HFFc6 (cell line): ENCODE measurements at places on chromosomes 3 and 15. TPM values are rescaled to one million over a fixed set of nuclear protein-coding genes. Genes with fewer than 3 reads are reported as not detected.
A peak's percentile ranks its signal among the peaks of the same experiment; 100 is the strongest.

GRCh38 chr15:50055750-50056157 is 63.3 kb downstream of the ATP8B4 start:
- no peak for DNase-seq

DNA sequence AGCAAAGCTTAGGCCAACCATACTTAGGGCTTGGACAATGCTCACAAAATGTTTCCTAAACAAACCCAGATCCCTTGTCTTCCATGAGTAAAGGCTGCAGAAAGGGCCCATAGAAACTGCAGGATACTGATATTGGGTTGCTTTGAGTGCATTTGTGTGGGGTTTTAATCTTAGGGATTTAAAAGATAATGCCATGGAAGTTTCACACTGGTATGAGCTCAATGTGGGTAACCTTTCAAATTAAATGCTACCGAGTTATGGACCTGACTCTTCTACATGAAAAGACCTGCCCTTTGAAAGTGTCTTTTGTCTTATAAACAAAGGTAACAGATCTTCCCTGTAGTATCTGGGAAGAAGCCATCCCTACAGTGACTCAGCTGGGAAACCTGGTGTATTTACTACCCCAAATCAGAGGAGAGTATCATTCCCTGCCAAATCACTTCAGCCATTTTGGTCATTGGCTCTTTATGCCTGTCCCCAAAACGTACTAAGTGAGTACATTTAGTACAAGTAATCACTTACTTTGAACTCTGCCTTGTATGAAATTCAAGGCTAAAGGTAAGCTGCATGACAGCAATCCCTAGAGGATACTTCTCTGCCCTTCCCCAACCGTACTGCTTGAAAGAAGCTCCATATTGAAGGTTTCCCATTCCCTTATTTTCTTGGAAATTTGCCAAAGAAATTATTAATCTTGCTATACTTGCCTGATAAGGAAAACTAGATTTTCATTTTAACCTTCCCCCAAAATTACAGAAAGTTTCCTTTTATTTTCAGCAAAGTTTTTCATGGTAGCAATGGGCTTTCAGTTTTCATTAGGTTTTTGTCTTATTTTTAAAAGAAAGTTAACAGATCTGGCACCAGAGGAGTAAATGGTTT is 7.2 kb downstream of the TM4SF1 start:
- no peak for DNase-seq

DNA sequence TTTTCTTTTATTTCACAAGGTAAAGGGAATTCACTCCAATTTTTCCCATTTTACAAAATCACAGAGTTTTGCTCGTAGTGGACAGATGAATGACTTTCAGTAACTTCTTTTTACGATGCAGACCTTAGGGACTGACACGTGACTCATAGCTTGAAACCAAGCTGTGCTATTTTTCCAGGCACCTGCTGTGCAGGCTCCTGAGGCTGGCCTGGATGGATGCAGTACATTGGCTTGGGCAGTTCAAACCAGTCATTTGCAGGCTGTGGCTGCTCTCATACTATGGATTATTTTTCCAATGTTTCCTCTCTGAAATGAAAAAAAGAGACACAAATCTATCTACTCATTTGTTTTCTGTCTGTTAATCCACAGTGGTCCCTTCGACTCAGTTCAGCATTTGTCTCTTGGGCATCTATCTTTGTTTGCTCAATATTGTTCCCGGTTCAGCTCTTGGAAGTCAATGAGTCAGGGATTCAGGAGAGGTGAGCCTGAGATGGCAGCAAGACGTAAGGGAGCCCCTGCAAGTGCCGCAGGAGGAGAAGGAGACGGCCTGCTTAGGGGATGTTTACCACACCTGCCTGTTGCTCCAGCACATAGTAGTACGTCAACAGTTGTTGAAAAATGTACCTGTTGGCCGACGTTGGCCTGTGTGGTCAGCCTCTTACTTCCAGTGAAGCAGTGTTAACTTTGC is 92.8 kb downstream of the SV2B start:
- DNase-seq: no peak

The IQCF5 gene
- not detected in 3 replicates for total RNA-seq

The IL12A gene
- total RNA-seq: 2.0 to 2.4 TPM (median 2.3 TPM) in 3 replicates

The NME9 gene
- not detected in 2 replicates for total RNA-seq

GRCh38 chr3:53809764-53810400 is 36.3 kb downstream of the CHDH start:
- DNase-seq: no peak

DNA sequence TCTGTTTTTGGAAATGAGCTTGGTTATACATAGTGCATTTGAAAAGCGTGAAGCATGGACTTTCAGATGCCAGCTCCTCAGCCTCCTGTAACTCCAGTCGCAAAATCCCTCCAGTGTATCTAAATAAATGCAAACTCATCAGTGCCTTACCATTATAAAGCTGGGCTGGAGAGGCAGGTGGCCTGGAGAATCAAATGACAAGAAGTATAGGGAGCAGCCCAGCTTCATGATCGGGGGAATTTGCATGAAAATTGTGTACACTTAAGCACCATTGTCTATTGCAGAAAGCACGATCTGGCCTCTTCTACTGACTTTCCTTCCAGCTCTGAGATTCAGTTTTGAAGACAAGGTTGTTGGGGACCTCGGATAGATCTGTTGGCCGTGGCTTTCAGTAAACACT is 71.7 kb downstream of the IGF1R start:
- no peak for DNase-seq

DNA sequence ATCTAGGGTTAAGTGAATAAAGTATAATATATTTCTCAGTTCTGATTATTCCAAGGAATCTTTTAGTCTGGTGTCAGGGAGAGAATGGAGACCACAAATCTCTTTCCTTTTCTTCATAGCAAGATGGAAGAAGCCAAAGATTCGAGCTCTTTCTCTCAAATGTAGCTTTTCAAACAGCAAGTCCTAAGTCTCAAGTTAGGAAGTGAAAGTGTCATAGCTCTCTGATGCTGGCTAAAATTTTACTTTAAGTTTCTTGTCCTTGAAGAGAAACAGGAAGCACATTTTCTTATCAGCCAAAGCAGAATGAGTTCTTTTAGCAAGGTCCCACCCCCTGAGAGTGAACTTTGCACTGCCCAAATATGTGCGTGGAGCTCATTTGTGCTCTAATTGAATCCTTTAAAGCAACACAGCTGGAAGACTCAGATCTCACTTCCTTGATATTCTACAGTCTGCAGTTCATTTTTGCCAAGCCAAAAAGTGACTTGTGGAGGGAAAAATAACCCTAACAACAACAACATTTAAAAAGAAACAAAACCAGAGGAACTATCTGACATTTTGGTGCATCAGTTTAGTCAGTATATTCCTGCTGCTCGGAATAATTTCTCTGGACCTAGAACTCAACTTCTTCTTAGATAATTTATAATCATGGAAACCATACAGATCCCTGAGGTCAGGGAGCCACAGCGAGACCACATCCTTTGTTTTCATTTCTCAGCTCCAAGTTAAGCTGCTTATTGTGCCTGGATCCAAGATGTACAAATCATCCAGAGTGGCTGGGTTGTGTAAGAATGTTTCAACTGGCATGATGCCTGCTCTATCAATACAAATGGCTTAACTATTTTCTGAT is 238.7 kb upstream of the P2RY1 start:
- peak; percentile 41 for DNase-seq

DNA sequence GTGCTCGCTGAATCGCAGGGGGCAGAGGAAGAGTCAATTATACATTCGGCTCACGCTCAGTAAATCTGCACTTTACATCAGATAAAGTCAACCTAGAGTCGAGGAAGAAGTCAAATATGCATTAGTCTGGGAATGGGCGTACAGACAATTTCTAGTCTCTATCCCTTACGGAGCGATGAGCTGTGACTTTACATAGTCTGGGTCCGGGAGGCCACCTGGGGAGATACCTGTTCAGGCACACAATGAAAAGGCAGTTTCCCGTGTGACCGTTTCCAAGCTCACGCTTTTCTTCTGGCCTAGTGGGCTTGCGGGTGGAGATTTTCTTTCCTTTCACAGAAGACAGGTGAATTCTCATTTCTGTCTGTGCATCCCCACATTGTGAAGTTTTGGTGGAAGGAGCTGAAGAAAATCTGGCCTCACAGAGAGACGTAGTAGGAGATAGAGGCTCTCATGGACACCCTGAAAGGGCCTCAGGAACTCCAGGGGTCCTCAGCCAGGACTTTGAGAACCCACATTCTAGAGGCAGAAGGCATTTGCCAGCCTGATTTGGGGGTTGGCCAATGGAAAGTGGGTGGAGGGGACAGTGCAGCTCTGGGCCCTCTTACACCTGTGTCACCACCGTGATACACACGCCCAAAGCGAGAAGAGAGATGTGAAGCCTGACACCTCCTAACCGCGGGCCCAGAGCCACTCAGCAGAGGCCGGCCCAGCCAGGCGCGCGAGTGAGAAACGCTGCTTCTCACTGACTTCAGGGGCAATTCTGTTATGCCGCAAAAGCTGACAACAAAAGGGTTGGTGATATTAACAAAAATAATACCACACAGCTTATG is 10.7 kb upstream of the OCA2 start:
- no peak for DNase-seq

The ACAD9 gene
- total RNA-seq: 41.2 to 44.0 TPM (median 42.6 TPM) in 3 replicates

The GOLGA8J gene
- not detected in 3 replicates for total RNA-seq

GRCh38 chr3:183038757-183039156 is 58.4 kb upstream of the DCUN1D1 start:
- DNase-seq: no peak

The SEMA3G gene
- not detected in 3 replicates for total RNA-seq

DNA sequence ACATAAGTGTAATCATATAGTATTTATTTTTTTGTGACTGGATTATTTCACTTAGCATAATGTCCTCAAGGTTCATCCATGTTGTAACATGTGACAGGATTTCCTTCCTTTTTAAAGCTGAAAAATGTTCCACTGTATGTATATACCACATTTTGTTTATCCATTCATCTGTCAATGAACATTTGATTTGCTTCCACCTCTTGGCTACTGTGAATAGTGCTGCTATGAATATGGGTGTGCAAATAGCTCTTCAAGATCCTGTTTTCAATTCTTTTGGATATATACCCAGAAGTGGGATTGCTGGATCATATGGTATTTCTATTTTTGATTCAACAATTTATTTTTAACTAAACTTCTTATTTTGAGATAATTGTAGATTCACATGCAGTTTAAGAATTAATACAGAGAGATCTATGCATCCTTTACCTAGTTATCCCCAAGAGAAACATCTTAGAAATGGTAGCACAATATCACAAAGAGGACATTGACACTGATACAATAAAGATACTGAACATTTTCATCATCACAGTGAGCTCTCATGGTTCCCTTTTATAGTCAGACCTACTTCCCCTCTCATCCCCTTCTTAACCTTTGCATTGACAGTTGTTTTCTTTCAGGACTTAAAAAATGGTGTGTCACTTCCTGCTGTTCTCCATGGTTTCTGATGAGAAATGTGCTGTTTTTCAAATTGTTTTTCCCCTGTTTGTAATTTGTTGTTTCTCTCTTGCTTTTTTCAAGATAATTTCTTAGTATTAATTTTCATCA is 90.1 kb downstream of the SATB1 start:
- DNase-seq: no peak

DNA sequence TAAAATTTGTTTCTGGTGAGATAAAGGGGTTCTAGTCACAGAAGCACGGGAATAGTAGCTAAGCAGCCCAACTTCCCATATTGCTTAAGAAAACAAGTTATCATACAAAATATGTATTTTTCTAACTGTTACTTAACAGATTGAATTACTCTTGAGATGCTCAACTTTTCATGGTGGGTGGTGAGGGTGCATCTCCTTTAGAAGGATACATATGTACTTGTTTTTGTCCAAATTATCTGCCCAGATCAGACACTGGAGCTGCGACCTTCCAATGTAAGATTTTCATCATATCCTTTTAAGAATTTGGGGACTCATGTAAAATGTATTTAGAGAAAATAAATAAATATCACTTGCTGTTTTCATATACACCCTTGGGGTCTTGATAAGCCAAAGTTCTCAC is 252.2 kb upstream of the SOX2 start:
- no peak for DNase-seq

GRCh38 chr3:11128682-11129632 is 25.3 kb upstream of the HRH1 start:
- DNase-seq: peak; percentile 40

- DNase-seq: no peak
Measured at GRCh38 chr3:193743702-193744047, 150.7 kb downstream of the OPA1 start.

GRCh38 chr15:73368301-73369136 is at the start of gene HCN4:
TSS of gene HCN4 (minus strand) at chr15:73368958. CDS start at chr15:73368270, 688 bp downstream.
- no peak for DNase-seq

The SYNPR gene
- not detected in 3 replicates for total RNA-seq

The ITIH1 gene
- total RNA-seq: not detected in 3 replicates

The ZMYND10 gene
- 0.84 to 0.97 TPM in 2 of 3 replicates, not detected in the other for total RNA-seq

The CLDN18 gene
- not detected in 3 replicates for total RNA-seq

DNA sequence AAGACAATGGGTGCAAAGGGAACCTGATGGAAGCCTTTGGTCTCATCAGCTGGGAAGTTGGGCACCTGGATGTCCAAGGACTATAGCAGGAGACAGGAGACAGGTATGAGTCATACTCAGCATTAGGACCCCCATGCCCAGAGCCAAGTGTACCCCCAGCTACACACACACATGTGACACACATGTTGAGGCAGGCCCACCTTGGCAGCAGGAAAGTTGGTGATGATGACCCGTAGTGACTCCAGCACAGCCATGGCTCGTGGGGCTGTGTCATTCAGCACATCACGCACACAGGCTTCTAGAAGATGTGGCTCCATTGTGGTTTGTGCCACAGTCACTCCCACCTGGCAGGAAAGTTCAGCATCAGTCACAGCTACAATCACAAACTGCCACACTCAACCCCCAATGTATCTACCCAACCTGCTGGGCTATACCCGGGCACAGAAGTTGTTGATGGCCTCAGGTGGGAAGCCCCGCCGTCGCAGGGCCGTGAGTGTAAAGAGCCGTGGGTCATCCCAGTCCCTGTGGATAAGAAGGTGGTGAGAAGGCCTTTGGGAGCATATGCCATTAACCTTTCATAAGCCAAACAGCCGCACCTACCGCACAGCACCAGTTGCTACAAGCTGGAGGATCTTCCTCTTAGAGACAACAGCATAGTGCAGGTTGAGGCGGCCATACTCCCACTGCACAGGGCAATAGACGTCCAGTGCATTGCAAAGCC is 5.2 kb upstream of the QRICH1 start:
- DNase-seq: no peak

The ZDHHC23 gene
- 5.2 to 7.0 TPM (median 6.5 TPM) in 3 replicates for total RNA-seq

The MUSTN1 gene
- total RNA-seq: not detected in 3 replicates

- no peak for DNase-seq
Measured at GRCh38 chr3:32522682-32523081, 20.0 kb upstream of the CMTM6 start.

DNA sequence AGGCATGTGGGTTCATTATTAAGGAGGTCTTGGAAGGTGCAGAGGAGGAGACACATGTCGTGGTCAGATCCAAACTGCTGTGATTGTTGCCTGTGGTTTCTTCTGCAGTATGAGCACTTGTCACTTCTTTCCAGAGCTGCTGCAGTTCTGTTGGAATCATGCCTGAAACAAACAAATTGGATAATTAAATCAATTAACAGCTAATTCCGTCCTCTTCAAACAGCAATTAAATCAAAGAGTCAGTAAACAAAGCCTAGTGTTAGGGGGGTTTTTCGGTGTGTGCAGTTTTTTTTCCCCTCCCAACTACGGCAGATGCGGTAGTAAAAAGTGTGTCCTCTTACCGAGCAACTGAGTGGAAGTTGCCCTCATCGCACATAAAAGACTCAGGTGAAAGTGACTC is 542.2 kb downstream of the FOXP1 start:
- DNase-seq: no peak

The TLR9 gene
- not detected in 2 replicates for total RNA-seq
